ENCODE measurements at places on chromosomes 1 and 21.

DNA sequence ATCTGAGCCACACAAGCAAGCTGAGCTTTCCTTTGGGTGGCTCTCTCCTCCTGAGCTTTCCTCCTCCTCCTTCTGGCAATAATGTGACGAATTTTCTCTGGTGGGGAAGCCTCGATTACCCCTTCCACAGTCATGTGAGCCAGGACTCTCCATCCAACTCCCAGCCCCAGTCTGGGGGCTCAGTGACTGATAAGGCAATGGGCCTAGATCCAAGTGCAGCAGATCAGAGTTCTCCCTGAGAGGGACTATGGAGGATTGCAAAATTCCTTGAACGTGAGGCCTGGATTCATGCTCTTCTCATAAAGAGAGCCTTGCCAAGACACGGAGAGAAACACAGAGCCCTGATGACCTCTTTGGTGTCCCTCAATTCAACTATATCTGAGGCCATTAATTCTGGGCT, 31.3 kb upstream of the TRIM67 start:
- no peak for DNase-seq

DNA sequence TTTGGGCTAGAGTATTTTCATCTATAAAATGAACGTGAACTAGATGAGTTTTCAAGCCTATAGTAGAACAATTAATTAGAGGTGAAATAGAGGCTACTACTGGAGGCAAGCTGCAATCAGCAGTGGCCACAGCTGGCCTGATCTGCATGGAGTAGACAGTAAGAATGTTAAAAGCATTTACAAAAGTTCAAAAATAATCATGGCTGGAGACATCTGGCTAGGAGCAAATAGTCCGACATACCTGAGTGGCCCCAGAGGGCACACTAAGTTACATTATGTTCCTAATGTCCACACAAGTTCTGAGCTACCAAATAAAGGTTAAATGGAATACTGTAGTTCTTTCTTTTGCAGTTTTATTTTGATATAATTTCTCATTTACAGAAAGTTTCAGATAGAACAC, 28.0 kb downstream of the MPZL1 start:
- no peak for DNase-seq

DNA sequence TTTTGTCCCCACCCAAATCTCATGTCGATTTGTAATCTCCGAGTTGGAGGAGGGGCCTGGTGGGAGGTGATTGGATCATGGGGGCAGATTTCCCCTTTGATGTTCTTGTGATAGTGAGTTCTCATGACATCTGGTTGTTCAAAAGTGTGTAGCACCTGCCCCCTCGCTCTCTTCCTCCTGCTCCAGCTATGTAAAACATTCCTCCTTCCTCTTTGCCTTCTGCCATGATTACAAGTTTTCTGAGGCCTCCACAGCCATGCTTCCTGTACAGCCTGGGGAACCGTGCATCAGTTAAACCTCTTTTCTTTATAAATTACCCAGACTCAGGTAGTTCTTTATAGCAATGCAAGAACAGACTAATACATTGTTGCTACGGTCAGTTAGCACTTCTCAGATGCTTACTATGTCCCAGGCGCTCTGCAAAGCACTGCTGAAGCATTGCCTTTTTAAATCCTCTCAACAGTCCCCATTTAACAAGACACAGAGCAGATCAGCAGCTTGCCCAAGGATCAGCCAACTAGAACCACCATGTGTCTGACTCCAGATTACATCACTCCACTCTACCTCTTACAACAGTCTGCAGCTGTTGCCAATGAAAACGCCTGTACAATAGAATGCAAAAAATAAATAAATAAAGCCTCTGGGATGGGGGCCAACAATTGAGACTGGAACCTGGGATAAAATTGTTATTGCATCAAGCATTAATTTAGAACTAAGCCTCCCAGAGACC, 52.4 kb upstream of the USP1 start:
- no peak for DNase-seq

DNA sequence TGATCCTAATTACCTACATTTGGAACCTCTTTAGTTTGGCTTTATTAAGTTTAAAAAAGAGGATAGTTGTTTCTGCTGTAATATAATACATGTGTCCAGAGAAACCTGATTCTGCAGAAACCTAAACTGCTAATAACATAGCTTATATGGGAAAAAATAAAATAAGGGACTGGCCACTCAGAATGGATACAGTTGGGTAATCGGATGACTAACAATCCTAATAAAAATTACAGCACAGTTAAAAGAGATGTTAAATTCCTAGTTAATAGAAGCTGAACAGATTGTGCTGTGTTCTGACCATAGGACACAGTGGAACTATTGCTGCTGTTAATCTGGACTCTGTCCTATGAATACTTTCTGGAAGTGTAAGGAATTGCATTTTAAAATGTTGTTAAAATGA, 16.0 kb downstream of the ARV1 start:
- no peak for DNase-seq

GRCh38 chr21:31460980-31461379, 116.9 kb upstream of the TIAM1 start:
- no peak for DNase-seq

DNA sequence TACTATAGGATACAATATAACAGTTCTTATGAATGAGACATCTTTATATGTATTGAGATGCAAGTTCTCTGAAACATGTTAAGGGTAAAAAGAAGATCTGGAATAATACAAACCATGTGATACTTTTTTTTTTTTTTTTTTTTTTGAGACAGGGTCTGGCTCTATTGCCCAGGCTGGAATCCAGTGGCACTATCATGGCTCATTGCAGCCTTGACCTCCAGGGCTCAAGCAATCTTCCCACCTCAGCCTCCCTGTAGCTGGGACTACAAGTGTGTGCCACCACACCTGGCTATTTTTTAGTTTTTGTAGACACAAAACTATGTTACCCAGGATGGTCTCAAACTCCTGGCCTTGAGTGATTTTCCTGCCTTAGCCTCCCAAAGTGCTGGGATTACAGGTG, 22.1 kb upstream of the MCL1 start:
- no peak for DNase-seq

- no peak for DNase-seq
Observed at GRCh38 chr1:25695090-25695770, 78.6 kb downstream of the MAN1C1 start.

GRCh38 chr1:101187297-101187696, 49.5 kb upstream of the S1PR1 start:
- no peak for DNase-seq

DNA sequence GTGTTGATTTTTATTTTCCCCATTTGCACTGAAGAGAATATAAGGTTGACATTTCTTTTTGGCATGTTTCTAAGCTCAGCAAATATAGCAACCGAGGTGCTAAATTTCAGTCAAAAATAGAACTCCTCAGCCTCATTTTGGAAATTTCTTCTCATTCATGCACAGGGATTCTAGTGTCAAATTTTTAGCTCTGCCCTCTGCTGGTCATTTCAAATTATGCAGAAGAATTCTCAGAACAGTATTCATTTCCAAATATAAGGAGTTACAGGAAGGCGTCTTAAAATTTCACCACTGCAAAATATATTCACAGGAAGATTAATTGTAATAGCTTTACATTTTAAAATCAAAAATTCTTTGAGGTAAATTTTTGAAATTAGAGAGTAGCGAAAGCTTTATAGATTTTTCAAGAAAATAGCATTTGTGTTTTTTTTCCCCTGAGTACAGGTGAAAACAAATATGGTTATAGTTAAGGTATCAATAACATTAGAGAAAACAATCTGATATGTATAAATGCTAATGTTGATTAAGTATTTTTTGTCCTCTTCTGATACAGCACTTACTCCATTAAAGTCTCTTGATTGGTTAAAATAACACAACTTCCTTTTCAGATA, 57.9 kb downstream of the FMN2 start:
- DNase-seq, result no peak

- no peak for DNase-seq
Observed at GRCh38 chr1:59266927-59267293, 30.0 kb upstream of the FGGY start.

DNA sequence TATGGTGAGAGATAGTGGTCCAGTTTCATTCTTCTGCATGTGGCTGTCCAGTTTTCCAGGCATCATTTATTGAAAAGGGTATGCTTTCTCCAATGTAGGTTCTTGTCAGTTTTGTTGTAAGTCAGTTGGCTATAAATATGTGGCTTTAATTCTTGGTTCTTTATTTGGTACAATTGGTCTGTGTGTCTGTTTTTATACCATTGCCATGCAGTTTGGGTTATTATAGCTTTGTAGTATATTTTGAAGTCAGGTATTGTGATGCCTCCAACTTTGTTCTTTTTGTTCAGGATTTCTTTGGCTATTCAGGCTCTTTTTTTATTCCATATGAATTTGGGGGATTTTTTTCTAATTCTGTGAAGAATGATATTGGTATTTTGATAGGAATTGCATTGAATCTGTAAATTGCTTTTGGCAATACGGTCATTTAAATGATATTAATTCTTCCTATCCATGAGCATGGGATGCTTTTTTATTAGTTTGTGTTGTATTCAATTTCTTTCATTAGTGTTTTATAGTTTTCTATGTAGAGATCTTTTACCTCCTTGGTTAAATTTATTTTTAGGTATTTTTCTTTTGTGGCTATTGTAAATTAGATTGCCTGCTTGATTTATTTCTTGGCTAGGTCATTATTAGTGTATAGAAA, 3.3 kb downstream of the DNAH14 start:
- no peak for DNase-seq

DNA sequence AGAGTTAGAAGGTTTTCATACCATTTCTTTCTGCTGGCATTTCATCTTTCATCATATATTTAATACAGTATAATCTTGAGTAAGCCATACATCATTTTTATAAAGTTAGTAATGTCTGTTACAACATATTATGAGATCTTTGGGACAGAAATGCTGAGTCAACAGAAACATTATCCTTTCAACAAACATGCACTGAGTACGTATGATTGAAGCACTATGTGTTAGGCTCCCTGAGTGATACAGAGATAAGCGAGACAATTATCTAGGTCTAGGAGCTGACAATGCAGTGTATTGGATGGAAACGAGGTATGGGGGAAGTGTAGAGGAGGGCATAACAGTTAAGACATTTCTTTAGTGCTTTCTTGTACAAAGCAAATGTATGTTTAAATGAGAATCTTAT, 19.7 kb upstream of the GPR52 start:
- no peak for DNase-seq

DNA sequence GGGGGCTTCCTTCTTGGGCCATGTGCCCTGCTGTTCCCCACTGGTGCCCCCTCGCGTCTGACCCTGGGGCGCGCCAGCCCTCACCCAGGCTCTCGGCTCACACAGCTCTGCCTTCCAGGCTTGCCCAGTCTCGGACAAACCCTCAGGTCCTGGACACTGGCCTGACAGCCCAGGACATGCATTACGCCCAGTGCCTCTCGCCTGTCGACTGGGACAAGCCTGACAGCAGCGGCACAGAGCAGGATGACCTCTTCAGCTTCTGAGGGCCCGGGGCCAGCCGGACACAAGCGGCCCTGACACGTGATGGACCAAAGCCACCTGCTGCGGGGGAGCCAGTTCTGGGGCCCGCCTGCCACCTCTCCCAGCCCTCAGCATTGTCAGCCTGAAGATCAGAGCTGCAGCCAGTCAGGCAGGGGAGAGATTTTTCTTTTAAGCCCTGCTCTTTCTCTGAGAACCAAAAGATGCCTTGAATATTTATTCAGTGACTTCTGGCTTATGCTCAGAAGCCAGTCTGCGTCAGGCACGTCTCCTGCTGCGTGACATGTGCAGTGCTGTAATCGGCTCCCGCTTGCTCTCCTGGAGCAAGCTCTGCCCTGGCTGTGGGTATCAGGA, 23.4 kb downstream of the LDLRAP1 start:
- DNase-seq, result no peak

DNA sequence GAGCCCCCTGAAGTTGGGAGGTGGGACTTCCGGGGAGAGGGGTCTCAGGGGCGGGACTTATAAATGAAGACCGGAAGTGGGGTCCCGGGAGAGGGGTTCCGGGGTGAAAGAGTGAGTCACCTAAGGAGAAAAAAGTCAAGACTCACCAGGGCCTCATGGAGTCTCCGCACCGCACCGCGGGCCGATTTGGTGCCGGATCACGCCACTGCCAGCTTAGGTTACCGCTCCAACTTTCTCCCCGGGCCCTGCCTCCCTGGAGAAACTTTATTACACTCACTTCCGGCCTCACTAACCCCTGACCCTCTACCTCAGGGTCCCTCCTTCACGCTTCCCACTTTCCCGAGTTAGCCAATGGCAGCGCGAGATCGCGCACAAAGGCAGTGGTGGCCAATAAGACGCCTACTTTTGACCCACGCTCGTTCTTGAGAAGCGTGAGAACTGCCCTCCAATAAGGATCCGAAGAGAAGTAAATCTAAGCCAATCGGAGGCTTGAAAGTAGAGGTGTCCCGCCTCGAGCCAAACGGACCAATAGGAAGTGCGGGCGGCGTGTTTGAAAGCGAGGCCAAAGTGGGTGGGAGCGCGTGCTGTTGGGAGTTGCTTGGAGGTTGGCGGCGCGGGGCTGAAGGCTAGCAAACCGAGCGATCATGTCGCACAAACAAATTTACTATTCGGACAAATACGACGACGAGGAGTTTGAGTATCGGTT, at the start of gene CKS1B:
TSS of gene CKS1B (plus strand) at position 580 of the 706 bp plus-strand sequence. CDS start at position 645, 65 bp downstream.
- peak; percentile 90 for DNase-seq

Data from activated T-helper 1 cell treated with anti-CD3 and anti-CD28 coated beads, Interleukin-2, amount 50 U/mL, for 16 hours (primary cell).